Right atrium auricular region (tissue), 2 donors: ENCODE measurements at places on chromosomes 1 and 21. TPM values are rescaled to one million over a fixed set of nuclear protein-coding genes. Genes with fewer than 3 reads are reported as not detected.

Gene SLC1A7
- total RNA-seq: 0.56 TPM

Gene AJAP1
- 0.08 TPM for total RNA-seq

Gene CELA3B
- total RNA-seq: not detected

Gene SCP2
- 67.1 TPM for total RNA-seq

Gene LRIF1
- 9.2 TPM for total RNA-seq

Gene RAB42
- total RNA-seq: 1.5 TPM

Gene HAX1
- total RNA-seq: 168 TPM

Gene SLC22A15
- 10.1 TPM for total RNA-seq

Gene UBASH3A
- not detected for total RNA-seq

Gene LDLRAD1
- not detected for total RNA-seq
